ENCODE measurements at places on chromosomes 6 and 20.

GRCh38 chr20:23436681-23437080 is 2.8 kb upstream of the CSTL1 start:
- no peak for DNase-seq

DNA sequence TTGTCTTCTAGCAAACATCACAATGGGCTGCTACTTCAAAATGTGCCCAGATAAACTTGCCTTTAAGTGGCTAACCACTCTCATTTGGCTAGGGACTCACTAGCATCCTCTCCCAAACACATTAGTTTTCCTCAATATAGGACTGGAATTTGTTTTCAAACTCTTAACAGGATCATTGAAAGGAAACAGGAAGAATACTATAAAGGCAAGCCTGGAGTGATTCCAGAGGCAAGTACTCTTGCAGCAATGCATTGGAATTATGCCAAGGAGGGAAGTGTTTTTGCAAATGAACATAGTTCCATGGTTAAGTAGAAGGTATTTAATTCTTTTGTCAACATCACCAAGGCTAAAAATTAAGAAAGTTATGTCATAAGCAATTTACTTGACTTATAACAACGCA is 12.2 kb downstream of the EPHA7 start:
- DNase-seq: no peak

GRCh38 chr20:37803438-37804307 is 99.3 kb upstream of the VSTM2L start:
- DNase-seq: no peak

DNA sequence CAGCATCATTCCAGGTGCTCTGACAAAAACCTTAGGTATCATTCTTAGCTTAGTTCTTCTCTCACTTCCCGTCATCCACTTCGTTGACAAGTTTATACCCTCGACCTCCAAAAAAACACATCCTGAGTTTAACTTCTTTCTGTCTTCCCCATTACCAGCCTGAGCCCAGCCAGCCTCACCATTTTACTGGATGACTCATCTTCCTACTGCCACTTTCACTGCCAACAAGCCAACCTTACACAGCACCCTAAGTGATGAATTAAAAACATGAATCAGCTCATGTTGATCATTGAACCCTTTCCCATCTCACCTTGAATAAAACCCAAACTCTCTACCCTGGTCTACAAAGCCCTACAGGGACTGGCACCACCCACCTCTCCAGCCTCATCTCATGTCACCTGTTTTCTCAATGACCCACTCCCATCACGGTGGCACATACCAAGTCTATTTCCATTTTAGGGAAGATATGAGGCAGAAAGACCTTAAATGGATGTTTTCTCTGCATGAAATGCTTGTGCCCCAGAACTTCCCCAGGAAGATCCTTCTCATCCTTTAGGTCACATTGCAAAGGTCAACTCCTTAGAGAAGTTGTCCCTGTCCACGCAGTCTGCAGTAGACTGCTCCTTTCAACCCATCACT is 9.9 kb upstream of the UST start:
- no peak for DNase-seq

GRCh38 chr6:160349020-160349441 is 853 bp downstream of the SLC22A3 start:
- DNase-seq: no peak

- no peak for DNase-seq
Measured at GRCh38 chr6:138818496-138819194, 22.8 kb downstream of the ECT2L start.

- no peak for DNase-seq
Measured at GRCh38 chr6:40349123-40349900, 237.9 kb downstream of the LRFN2 start.
